Vein endothelial cell (primary cell): ENCODE measurements at places on chromosomes 13 and 19. TPM values are rescaled to one million over a fixed set of nuclear protein-coding genes. Genes with fewer than 3 reads are reported as not detected.

PPM1N gene
- total RNA-seq: 2.0 and 2.3 TPM in 2 replicates

PABPC3 gene
- total RNA-seq: under 0.01 and 0.10 TPM in 2 replicates

IFI30 gene
- total RNA-seq: 0.48 TPM in 1 of 2 replicates, not detected in the other

RB1 gene
- total RNA-seq: 34.6 and 37.3 TPM in 2 replicates

CGB2 gene
- not detected in 2 replicates for total RNA-seq

SOHLH2 gene
- 0.19 and 0.33 TPM in 2 replicates for total RNA-seq

ZNF135 gene
- total RNA-seq: 0.98 and 2.1 TPM in 2 replicates

CARS2 gene
- total RNA-seq: 41.5 and 50.3 TPM in 2 replicates

RFPL4A gene
- total RNA-seq: 2.3 TPM in 1 of 2 replicates, not detected in the other

ZNF677 gene
- 20.6 and 30.4 TPM in 2 replicates for total RNA-seq

RNF225 gene
- total RNA-seq: 0.33 and 0.67 TPM in 2 replicates

SELENOV gene
- not detected in 2 replicates for total RNA-seq

C19orf73 gene
- 0.48 TPM in 1 of 2 replicates, not detected in the other for total RNA-seq

TNFSF13B gene
- total RNA-seq: 0.10 and 0.98 TPM in 2 replicates

ZIC2 gene
- total RNA-seq: under 0.01 TPM in 1 of 2 replicates, not detected in the other

C19orf38 gene
- total RNA-seq: 0.33 and 0.38 TPM in 2 replicates

ZNF682 gene
- 1.6 and 6.3 TPM in 2 replicates for total RNA-seq

SSC5D gene
- total RNA-seq: 0.33 and 0.57 TPM in 2 replicates
